ENCODE measurements at places on chromosomes 2 and 18. TPM values are rescaled to one million over a fixed set of nuclear protein-coding genes. Genes with fewer than 3 reads are reported as not detected.

Gene FSIP2
- polyA plus RNA-seq: 4.1 TPM

Gene AMER3
- polyA plus RNA-seq: 0.03 TPM

Gene LRP2
- polyA plus RNA-seq: 223 TPM

DNA sequence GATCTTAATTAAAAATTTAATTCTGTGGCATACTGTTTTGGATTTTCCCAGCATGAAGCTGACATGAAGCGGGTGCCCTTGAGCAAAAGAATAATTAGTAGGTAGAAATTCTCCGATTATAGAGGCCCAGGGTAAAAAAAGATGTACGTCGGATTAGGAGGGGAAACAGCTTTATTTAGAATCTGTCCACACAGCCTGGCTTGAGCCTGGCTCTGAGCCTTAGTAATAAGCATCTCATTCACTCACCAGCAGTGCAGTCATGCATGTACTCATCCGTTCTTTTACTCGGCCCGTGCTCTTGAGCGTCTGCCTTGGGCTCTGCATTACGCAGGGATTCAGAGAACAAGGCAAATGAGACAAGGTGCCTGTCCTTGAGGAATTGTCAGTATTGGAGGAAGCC, 219.3 kb downstream of the AGAP1 start:
- DNase-seq: no peak

- DNase-seq: no peak
These were observed 132.8 kb downstream of the STK39 start for GRCh38 chr2:168114619-168115018.
